ENCODE measurements at places on chromosomes 2 and 18.

DNA sequence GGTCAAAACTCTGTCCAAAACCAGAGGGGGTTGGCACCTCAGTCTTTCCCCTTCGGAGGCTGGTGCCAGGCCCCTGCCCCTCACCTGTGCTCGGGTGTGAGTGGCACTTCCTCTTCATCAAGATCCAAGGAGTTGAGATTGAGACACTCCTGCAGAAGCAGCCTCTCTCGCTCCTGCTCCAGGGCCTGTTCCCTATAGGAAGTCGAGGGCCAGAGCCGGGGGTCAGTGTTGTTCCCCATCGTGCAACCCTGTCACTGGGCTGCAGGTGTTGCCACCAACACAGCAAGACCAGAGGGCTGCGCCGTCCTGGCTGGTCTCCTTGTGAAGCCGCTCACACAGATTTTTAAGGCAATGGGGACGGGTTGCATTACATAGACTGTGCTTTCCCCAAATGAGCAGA is 18.9 kb downstream of the FAM178B start:
- no peak for DNase-seq

DNA sequence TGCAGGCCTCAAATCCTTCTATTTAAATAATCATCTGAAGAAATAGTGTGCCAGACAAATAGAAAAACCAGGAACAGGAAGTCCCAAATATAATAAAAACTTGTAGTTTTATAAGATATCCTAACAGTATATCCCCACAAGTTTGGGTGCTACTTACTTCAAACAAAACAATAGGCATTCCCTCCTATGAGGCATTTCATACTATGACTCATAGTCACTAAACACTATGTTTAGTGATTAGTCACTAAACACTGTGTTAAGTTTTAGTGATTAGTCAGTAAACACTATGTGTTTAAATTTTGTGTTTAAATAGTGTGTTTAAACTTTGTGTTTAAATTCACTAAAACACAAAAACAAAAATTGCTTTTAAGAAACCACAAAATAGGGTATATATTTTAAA is 407.0 kb upstream of the CDH19 start:
- DNase-seq = no peak

DNA sequence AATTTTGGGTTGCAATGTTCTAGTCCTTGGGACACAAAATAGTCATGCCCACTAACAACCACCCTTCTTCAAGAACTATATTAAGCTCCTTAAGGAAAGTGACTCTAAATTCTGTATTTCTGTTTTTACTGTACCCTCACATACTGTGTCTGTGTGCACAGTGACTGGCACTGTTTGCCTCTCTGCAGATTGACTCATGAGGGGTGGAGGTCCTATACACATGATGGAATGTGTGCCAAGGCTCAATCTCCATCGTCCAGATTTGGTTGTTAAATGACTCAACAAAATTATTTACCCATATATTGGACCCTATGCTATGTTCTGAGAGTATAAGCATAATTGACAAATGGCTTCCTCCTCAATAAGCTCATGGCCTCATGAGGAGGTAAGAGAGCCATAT is 126.6 kb upstream of the CWC22 start:
- no peak for DNase-seq

- DNase-seq = peak; percentile 34
Observed at GRCh38 chr18:48806551-48807261, 144.1 kb downstream of the SMAD7 start.

DNA sequence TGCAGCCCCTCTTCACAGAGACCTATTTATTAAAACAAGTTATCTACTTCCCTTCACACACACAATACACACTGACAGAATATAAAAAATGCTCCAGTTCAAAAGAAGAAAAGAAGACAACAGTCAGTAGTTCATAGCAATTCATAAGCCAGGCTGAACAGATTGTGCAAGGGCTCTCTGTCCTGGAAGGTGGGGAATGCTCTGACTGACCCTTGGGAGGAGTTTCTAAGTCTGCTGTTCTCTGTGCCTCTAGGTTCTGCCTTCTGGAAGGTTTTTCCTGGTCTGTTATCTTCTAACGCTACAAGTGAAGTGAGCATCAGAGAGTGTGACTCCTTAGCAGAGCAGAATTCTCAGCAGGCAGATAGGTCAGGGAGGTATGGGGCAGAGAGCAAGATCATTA is 35.7 kb downstream of the SP3 start:
- DNase-seq = no peak

- DNase-seq = no peak
Observed at GRCh38 chr2:33411765-33412164, 64.7 kb upstream of the RASGRP3 start.

GRCh38 chr2:166230024-166230723 is 102.4 kb upstream of the SCN1A start:
- DNase-seq = no peak

GRCh38 chr18:72630991-72631390 is 86.8 kb upstream of the CBLN2 start:
- DNase-seq = no peak

DNA sequence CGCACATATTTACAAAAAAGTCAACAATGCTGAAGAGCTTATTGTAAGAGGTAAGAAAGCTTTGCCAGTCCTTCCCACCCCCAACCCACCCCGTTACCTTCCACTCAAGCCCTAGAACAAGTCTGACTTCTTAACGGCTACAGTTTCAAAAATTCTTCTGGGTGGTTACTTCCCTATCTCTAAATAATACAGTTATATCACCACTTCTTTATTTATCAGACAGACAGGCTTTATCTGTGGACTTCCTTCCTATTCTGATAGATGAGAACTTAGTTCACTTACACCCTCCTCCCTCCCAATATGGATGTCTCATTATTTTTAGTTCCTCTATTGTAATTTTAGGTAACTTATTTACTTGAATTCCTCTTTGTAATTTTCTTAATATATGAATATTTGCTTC is 26.7 kb upstream of the ACTR3 start:
- DNase-seq = no peak

DNA sequence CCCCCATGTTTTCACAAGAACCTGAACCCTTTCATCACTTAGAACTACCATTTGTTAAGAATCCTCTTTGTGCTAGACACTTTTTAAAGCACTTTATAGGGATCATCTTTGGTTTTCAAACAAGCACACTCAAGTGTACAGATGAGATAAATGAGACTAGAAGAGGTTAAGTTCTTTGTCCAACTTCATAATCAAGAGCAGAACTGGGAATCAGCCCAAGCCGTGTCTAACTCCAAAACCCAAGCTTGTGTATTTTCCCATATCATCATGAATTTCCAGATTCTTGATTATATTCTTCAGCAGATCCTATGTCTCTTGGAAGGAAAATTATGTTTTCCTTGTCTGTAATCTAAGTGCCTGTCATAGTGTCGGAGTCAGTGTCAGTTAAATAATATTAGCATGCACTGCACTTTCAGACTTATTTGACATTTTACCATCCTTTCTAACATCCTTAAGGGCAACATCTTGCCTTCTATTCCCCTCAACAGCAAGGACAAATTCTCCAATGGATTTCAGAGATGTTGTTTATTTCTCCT is 123.0 kb upstream of the SETBP1 start:
- no peak for DNase-seq

GRCh38 chr2:16617282-16618266 is 48.1 kb downstream of the CYRIA start:
- no peak for DNase-seq

DNA sequence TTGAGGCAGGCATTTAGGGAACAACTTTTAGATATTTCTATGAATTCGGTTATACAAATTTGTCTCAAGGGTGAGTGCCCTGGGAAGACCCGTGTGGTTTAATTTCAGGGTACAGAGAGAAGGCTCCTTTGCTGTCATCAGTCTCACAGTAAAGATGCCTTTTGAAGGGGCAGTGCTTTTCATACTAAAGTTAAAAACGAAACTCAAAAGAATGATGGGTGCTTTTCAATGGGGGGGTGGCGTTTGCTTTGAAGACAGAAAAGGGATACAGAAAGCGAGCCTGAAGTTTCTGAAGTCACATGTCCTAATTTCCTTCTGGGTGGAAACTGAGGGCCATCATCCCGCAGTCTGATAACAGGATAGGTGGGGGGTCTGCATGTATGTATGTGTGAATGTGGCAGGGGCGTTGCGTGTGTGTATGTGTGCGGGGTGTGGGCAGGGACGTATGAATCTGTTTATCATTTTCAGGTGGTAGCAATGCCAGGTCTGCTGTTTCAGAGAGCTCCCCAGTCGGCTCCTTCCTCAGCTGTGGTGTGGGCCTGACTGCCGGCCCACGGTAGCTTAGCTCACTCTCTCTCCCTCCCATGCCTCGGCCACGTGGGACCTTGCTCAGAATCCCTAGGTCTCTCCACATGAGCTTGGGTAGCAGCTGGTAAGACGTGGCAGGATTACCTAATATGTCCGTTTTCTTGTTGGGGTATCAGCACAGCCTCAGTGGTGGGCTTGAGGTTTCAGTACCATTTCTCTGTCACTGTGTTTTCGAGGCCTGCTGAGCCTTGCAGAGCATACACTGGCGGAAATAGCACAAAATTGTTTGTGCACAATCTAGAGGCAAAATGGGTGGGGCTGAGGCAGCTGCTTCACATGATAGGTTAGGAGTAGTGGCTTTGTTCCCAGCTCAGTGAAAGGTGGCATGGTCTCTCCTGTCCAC is 32.7 kb downstream of the ARHGAP25 start:
- peak; percentile 80 for DNase-seq

GRCh38 chr2:202495230-202495604 is 119.1 kb downstream of the BMPR2 start:
- DNase-seq = no peak

DNA sequence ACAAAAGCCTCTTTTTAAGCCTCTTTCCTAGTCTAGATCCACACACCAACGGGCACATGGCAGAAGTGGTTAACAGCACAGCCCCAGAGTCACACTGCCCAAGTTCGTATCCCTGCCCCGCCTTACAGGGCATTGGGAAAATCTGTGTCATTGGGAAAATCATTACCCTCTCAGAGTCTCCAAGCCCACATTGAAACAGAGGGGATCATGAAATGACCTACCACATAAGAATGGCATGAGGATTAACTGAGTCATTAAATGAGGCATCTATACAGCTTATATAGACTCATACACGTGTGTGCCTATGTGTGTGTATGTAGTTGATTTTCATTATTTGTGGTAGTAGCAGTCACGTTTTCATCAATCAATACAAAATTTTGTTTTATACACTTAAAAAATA is 469.0 kb upstream of the POU3F3 start:
- DNase-seq = no peak
